ENCODE measurements at places on chromosomes 7 and 10. TPM values are rescaled to one million over a fixed set of nuclear protein-coding genes. Genes with fewer than 3 reads are reported as not detected.

GRCh38 chr7:106493041-106493731 is 167.8 kb downstream of the CCDC71L start:
- DNase-seq, result no peak

Gene TCAF2
- total RNA-seq, result 32.7 TPM

Gene UBTD1
- 1.6 TPM for total RNA-seq

- DNase-seq, result no peak
Observed at GRCh38 chr7:92988941-92989545, 128.7 kb downstream of the SAMD9 start.

Gene UNC5B
- total RNA-seq, result not detected

GRCh38 chr10:91788527-91788926 is 9.7 kb upstream of the TNKS2 start:
- no peak for DNase-seq

DNA sequence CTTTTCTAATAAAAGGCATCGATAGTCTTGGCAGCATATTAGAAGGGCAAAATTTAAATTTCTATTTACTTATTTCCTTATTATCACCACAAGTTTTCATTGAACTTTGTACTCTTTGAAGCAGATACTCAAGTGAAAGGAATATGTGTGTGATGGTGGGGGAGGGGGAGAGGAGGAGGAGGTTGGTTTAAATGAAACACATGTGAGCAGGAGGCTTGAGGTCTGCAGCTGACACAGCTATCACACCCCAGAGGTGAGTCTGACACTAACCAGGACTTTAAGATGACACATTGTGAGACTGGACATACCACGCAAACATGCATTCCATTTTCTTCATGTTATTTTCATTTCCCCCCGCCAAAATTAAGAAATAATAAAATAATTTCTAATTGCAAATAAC is 63.3 kb downstream of the CTTNBP2 start:
- DNase-seq, result no peak

DNA sequence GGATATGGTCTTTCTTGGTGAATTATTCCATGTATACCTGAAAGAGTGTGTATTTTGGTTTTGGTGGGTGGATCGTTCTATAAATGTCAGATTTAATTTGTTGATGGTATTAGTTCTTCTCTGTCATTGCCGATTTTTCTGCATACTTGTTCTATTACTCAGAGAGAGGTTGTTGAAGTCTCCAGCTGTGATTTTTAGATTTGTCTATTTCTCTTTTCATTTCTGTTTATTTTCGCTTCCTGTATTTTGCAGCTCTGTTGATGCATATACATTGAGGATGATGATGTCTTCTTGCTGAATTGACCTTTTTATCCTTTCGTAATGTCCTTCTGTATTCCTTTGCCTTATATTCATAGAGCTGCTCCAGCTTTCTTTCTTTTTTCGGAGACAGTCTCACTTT is 12.1 kb upstream of the BHLHA15 start:
- DNase-seq, result no peak
